Thoracic aorta (tissue), 2 donors: ENCODE measurements at places on chromosomes 6 and 20. TPM values are rescaled to one million over a fixed set of nuclear protein-coding genes. Genes with fewer than 3 reads are reported as not detected.

DNA sequence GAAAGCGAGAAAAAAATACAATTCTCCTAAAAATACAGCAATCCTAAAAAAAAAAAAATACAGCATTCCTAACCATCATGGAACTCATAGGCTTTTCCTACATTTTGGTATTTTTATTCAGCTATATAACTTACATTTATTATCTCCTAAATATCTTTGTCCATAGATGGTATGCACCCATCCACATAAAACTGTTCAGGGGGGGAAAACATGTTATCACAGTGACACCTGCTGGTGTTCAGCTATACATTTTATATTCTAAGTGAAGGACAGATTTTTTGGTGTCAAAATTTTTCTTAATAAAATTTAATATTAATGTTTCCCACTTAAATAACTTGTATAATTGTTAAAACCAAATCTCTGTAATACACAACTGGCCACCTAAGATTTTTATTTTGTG is 58.0 kb downstream of the BLOC1S5 start:
- DNase-seq: no peak
- H3K27ac ChIP-seq: no peak overlapping the region
- no peaks in the 10 kb centered on the region for H3K4me1 ChIP-seq
- no peaks in the 10 kb centered on the region for H3K36me3 ChIP-seq

GRCh38 chr6:106114492-106114891 is 28.4 kb downstream of the PRDM1 start:
- H3K27ac ChIP-seq: no peak overlapping the region
- no peaks in the 10 kb centered on the region for H3K36me3 ChIP-seq
- H3K4me1 ChIP-seq: no peaks in the 10 kb centered on the region
- H3K27me3 ChIP-seq: no peaks in the 10 kb centered on the region

DNA sequence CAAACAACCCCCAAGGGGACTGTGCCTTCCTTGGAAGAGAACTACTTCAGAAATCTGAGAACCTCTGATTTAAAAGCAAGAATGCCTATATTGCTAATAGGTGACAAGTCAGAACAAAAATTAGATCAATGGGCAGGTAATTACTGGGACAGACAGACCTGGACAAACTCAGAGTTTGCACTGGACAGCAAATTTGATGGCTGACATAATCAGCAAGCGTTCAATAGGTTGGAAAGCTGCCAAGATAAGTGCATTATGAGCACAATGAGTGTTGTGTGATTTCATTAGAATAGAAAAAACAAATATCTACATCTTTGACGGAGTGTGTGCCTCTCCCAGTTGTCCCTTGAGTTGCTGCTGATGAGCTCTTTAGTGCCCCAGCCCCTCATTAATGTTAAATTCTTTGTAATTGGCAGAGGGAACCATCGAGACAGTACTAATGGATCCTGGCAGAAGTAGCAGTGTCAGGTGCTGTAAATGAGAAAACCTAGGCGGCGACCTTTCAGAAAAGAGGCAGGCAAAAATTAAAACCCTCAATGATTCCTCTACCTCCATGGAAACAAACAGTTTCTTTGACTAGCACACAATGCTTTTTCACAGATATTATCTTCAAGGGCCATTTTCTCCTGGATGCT is 116.5 kb upstream of the COL21A1 start:
- no peaks in the 10 kb centered on the region for H3K36me3 ChIP-seq
- H3K4me1 ChIP-seq: no peaks in the 10 kb centered on the region
- no peak for DNase-seq
- no peaks in the 10 kb centered on the region for H3K27me3 ChIP-seq
- H3K27ac ChIP-seq: no peak overlapping the region

DNA sequence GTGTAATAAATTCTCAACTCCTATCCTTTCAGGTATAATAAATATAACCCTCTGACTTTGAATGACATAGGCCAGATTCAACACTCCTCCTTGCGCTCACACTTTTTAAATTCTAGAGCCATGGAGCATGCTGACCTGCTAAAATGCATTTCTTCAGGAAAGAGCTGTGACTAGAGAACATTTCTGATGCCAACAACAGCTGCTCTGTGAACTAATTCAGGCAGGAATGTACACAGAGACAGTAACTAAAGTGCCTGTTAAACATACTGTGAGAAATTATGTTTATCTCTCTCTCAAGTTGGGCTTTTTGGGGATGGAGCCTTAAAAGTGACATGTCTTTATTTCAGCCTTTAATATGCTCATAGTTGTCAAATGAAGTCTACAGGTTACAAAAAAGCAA is 8.3 kb downstream of the NHSL1 start:
- H3K27ac ChIP-seq: no peak overlapping the region
- H3K4me3 ChIP-seq: no peak overlapping the region
- no peaks in the 10 kb centered on the region for H3K36me3 ChIP-seq
- H3K27me3 ChIP-seq: no peaks in the 10 kb centered on the region

Gene GMPR
- total RNA-seq: 17.0 TPM
